ENCODE measurements at places on chromosomes 1 and 21.

DNA sequence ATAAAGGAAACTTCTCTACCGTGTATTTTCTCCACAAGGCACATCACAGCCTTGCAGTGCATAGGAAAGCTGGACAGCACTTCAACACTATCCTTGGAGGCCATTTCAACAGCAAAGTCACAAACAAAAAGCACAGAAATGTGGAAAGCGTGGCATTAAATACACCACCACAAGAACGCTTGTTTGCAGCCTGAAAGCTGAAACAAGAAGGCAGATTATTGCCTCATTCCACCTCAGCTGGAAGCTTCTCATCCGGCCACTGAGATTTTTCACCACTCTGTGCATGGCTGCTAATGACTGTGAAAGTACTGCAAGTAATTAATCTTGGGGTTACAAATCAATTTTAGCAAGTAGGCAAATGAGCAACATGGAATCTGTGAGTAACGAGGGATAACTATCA is 50.9 kb upstream of the GALNT2 start:
- no peaks in the 10 kb centered on the region for H3K36me3 ChIP-seq
- H3K4me1 ChIP-seq: no peaks in the 10 kb centered on the region
- H3K27me3 ChIP-seq: no peaks in the 10 kb centered on the region
- no peak for DNase-seq

- H3K4me3 ChIP-seq: no peak overlapping the region
- no peaks in the 10 kb centered on the region for H3K27me3 ChIP-seq
- no peaks in the 10 kb centered on the region for H3K36me3 ChIP-seq
- H3K4me1 ChIP-seq: no peaks in the 10 kb centered on the region
Observed at GRCh38 chr1:68470388-68470970, 20.7 kb upstream of the RPE65 start.

DNA sequence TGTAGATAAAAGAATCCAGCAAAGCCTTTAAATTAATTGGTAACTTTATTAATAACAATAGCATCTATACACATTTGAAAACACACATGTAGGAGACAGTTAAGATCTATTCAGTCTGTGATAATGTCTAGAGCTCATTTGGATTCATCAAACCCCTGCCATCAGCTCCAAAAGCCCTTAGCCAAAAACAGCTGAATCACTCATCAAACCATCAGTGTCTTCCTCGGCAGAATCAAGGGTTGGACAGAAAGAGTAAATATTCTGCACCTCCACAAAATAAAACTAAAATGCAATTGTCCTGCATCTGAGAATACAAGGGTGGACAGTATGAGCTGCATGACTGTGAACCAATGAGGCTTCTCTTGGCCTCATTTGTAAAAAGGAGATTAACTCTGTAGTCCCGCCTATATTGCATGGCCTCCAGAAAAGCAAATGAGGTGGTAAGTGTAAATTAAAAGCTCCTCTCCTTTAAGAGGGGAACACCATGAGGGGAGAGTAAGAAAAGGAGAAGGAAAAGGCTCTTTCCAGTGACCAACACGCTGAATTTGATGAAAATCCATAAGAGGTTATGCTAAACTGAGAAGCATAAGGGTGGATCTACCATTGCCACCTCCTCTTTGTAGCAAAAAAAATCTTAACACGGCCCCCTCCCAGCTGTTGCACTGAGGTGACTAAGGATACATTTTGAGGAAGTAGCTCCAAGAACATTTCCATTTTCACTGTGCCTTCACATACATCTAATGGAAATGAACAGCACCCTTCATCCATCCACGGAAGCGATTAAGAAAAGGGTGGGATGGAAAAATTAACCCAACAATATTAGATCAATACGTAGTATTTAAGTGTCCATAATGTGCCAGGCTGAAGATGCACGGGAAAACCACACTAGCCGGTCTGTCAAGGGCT is 14.7 kb upstream of the BOLA1 start:
- no peaks in the 10 kb centered on the region for H3K36me3 ChIP-seq
- peak overlapping the region; percentile 71 for H3K4me3 ChIP-seq
- no peaks in the 10 kb centered on the region for H3K27me3 ChIP-seq
- H3K27ac ChIP-seq: peak overlapping the region; percentile 100

DNA sequence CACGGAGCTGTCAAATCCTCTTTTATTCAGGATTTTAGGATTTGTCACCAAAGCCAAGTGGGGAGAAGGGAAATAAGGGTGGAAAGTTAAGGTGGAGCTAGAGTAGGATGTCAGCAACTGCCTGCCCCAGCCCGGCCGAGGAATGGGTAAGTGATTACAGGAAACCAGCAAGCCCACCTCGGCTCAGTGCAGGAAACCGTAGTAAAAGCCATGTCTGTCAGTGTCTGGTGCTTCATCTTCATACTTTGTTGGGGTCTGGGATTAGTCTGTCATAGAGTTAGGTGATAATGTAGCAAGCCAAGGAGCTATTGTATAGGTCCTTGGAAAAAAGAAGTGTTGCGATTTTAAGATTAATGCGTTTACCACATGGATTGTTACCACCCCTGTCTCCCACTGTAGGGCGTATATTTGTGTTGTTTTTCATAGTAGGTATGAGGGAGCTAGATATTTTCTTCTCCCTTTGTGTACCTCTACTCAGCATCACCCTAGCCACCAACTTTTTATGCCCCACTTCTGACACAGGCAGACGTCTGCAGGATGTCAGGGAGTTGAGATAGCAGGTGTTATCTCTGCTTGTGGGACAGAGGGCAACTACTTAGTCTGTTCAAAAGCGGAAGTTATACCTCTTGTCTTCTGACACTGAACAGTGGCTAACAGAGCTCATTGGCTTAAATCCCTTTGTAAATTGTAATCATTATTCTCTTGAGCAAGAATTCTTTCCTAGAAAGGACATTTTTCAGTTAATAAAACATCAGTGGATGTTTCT is 253.7 kb downstream of the HHAT start:
- no peaks in the 10 kb centered on the region for H3K27me3 ChIP-seq
- H3K36me3 ChIP-seq: no peaks in the 10 kb centered on the region
- no peaks in the 10 kb centered on the region for H3K4me1 ChIP-seq
- no peak overlapping the region for H3K4me3 ChIP-seq
- no peak for DNase-seq

DNA sequence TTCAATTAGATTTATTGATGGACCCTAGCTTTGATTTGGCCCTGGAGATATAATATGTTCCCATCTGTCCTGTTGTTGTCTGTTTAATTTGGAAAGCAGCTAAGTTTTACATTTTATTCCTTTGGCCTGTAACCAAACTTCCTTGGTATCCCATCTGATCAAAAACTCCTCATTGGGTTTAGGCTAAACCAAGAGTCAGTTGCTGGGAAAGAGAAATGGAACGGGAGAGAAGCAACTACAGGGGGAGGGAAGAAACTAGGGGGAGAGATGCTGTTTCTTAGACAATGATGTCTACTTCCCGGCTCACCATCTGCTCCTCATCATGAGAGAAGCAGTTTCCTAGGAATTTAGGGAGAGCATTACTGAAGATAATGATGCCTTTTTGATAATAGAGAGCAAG is 141.8 kb downstream of the SYT2 start:
- no peaks in the 10 kb centered on the region for H3K4me1 ChIP-seq
- H3K27me3 ChIP-seq: no peaks in the 10 kb centered on the region
- peaks cover 38% of the 10 kb centered on the region for H3K36me3 ChIP-seq
- DNase-seq: no peak

DNA sequence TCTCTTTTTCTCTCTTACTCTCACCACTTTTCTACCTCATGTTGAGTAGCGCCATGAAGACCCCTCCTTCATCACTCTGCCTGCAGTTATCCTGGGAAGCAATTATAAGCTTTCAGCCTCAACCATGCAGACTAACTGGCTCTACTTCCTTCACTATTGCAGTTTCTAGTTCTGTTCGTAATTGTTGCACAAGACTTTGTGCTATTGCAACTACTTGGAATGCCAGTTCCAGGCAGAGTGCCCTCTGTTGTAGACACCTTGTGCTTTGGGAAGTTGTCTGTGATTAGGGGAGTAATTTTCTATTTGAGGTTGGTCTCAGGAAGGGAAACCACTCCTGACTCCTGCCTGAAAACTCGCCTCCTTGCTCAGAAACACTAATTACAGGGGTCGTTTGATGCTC is 19.4 kb downstream of the PGM1 start:
- no peak for DNase-seq
- H3K4me3 ChIP-seq: no peak overlapping the region
- H3K27ac ChIP-seq: no peak overlapping the region
- peaks cover 13% of the 10 kb centered on the region for H3K4me1 ChIP-seq
- no peaks in the 10 kb centered on the region for H3K36me3 ChIP-seq

DNA sequence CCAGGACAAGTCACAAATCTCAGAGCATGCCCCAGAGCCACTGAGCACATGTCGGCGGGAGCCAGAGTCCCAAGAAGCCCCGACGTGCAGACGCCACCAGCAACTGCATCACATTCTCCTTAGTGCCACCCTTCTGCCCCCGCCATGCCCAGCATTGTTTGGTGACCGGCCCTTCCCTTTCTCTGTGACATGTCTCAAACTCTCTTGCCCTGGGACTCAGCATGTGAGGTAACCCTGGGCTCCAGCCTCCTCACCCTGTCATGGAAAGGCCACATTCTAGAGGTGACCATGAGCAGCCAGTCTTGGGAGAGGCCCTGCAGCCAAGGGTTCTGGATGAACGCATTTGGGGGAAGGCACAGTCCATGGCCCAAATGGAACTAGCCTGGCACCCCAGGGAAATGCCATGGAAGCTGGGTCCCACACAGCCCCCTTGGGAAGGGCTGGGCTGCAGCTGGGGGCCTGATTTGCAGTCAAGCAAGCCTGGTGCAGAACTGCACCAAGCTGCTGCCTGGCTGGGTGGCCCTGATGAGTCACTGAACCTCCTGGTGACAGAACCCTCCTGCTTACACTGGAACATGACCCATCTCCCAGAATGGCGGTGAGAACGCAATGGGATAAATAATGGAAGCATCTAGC is 94.4 kb downstream of the ITPKB start:
- H3K4me3 ChIP-seq: no peak overlapping the region
- peaks cover 85% of the 10 kb centered on the region for H3K36me3 ChIP-seq
- peak overlapping the region; percentile 13 for H3K27ac ChIP-seq
- H3K27me3 ChIP-seq: no peaks in the 10 kb centered on the region
- DNase-seq: no peak
- H3K4me1 ChIP-seq: peaks cover 34% of the 10 kb centered on the region

DNA sequence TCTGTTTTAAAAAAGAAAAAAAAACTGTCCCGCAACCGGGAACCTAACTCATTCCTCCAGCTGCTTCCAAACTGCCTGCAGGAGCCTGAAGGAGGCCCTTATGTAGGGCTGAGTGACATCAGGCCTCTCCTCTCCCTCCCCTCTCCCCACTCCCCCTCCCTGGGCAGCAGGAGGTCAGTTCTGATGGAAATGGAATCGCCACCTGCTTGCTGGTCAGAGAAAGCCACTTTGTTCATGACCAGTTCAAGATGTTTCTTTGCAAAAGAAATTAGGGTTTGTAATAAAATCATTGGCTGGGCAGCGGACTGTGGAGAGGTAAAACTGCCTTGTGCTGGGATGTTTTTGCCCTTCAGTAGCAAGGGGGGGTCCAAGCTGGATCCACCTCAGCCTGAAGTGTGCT is at the start of gene MAP1LC3C:
Gene MAP1LC3C (minus strand): TSS at position 73 of the 400 bp plus-strand sequence. CDS start 90 bp downstream, outside the sequence.
- no peaks in the 10 kb centered on the region for H3K27me3 ChIP-seq
- no peak within 1 kb of the TSS for H3K27ac ChIP-seq
- H3K4me1 ChIP-seq: no peaks in the 10 kb centered on the region
- no peaks in the 10 kb centered on the region for H3K36me3 ChIP-seq
- peak within 1 kb of the TSS; percentile 19 for H3K4me3 ChIP-seq

DNA sequence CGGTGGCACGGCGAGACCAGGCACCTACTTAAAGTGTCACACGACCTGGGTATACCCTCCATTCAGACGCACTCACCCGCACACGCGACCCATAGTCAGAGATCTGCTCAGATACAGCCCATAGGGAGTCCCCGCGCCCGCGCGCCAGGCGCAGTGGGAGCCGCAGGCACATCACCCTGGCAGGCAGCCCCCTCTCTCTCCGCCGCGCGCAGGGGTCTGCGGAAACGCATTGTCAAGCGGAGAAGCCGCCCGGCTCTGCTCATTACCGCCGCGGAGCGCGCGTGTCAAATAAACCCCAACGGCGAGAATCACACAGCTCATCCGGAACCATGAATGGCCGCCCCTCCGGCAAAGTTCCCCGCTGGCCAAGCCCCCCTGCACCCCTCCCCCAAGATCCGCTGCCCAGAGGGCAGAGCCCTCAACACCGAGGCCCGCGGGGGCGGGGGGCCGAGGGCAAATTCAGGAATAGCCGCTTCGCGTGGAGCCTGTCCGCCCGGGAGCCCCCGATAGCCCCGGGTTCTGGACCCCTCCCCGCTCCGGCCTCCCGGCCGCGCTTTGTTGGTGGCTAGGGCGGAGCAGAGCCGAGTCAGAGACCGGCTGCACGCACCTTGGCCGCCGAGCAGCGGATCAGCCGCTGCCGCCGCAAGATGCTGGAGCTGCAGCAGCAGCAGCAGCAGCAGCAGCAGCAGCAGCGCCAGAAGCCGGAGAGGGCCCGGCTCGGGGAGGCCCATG is 522 bp downstream of the LRP8 start:
- H3K4me1 ChIP-seq: peaks cover 28% of the 10 kb centered on the region
- DNase-seq: no peak
- no peaks in the 10 kb centered on the region for H3K36me3 ChIP-seq

DNA sequence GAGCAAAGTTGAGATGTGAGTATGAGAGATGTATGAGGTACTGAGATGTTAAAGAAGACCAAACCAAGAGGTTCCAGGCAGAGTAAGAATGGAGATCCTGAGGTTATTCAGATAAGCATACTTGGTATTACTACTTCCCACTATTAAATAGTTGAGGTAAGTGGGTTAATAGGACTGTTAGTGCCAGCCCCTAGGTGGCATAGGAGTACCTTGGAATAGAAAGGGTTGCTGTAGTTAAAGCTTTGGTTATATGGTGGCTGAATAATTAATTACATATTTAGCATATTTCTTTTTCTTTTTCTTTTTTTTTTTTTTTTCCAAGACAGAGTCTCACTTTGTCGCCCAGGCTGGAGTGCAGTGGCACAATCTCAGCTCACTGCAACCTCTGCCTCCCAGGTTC is 397.9 kb upstream of the TMPRSS15 start:
- H3K27me3 ChIP-seq: no peaks in the 10 kb centered on the region
- no peaks in the 10 kb centered on the region for H3K4me1 ChIP-seq
- DNase-seq: no peak

GRCh38 chr21:42475526-42476387 is 20.3 kb downstream of the RSPH1 start:
- H3K4me1 ChIP-seq: no peaks in the 10 kb centered on the region
- H3K4me3 ChIP-seq: no peak overlapping the region
- no peaks in the 10 kb centered on the region for H3K36me3 ChIP-seq
- DNase-seq: no peak

GRCh38 chr1:223245983-223246382 is 102.9 kb upstream of the TLR5 start:
- no peaks in the 10 kb centered on the region for H3K36me3 ChIP-seq
- H3K27me3 ChIP-seq: no peaks in the 10 kb centered on the region
- no peak for DNase-seq
